ENCODE measurements at places on chromosomes 4 and X.

- DNase-seq, result no peak
Measured at GRCh38 chr4:53267026-53267425, 98.8 kb downstream of the SCFD2 start.

- peak; percentile 34 for DNase-seq
Measured at GRCh38 chr4:7335344-7336066, 99.2 kb downstream of the PSAPL1 start.

DNA sequence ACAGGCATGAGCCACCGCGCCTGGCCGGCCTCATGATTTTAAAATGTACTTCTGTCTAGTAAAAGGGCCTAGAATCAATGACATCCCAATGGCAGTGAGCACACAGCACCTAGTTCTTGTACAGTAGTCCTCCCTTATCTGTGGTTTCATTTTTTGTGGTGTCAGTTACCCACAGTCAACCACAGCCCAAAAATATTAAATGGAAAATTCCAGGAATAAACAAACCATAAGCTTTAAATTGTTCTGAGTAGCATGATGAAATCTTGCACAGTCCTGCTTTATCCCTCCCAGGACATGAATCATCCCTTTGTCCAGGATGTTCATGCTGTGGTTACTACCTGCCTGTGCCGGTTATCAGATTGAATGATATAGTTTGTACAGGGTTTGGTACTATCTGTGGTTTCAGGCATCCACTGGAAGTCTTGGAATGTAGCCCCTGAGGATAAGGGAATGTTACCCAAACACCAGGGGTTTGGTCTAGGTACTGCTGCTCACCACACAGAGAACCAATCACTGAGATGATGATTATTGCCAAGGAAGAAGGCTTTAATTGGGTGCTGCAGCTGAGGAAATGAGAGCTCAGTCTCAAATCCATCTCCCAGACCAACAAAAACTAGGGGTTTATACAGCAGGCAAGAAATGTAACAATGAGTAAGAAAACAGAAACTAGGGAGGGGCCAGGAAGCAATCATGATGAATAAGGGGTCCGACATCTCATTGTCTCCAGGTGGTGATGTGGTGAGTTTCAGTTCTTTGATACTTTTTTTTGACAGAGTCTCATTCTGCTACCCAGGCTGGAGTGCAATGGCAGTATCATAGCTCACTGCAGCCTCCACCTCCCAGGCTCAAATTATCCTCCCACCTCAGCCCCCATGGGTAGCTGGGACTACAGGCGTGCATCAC is 16.2 kb upstream of the FHL1 start:
- DNase-seq, result no peak

GRCh38 chr4:163744861-163745260 is 250.4 kb downstream of the TMA16 start:
- no peak for DNase-seq

DNA sequence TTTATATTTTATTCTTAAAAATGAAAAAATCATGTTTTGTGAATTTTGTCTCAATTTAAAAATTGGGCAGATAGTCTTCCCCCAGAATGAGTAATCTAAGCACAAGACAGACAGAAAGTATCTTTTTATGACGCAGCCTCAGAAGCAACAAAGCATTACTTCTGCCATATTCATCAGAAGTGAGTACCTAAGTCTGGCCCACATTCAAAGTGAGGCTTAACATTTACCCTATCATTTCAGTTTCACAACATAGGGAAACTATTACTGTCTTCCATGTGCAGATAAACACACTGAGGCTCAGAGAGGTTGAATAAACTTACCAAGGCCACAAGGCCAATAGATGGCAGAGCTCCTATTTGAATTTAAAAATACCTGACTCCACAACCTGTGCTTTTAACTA is 4.4 kb upstream of the PRDX4 start:
- DNase-seq, result no peak

- no peak for DNase-seq
Measured at GRCh38 chr4:111662496-111662895, 482.8 kb upstream of the FAM241A start.

DNA sequence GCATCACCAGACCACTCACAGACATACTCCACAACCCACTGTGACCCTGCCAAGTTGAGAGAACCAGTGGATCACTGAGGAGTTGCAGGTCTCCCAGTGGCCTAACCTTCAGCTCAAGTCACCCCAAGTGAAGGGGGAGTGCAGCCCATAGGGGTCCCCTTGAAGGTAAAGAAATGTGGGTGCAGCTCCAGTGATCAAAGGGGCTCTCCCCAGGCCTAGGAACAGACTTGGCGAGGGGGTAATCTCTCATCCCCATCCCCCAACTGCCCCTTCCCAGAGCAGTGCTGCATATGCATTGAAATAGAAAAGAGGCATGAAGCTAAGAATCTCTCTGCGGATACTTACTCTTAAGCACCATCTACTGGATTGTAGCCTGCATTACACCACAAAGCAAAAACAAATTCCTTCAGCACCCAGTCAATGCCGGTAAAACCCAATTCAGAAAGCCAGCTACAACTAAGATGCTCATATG is 27.0 kb downstream of the MAGEE1 start:
- no peak for DNase-seq

DNA sequence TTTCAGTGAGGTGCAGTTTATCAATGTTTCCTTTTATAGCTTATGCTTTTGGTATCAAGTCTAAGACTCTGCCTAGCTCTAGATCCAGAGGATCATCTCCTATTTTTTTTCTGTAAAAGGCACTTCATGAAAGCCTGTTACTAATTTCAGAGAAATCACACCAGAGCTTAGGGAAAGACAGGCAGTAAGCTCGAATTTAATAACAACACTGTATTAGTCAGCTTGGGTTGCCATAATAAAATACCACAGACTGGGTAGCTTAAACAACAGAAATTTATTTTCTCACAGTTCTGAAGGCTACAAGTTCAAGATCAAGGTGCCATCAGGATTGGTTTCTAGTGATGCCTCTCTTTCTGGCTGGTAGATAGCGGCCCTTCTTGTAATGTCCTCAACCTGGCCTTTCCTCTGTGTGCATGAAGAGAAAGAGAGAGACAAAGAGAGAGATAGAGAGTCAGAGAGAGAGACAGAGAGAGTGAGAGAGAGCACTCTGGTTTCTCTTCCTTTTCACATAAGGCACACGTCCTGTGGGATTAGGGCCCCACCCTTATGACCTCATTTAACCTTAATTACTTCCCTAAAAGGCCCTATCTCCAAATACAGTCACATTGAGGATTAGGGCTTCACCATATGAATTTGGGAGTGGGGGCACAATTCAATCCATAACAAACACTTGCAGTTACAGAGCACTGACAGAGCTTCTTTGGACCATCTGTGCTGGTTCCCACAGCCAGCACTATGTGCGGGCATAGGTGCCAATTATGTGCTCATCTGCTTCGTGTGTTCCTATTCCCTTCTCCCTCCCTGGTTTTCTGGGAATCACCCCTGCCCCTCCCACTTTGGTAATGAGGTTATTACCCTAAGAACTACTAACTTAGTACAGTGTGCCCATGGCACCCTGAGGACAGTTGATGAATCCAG is 114.8 kb upstream of the MED14 start:
- DNase-seq, result no peak

- no peak for DNase-seq
Measured at GRCh38 chr4:53040459-53040815, 178.3 kb downstream of the RASL11B start.

DNA sequence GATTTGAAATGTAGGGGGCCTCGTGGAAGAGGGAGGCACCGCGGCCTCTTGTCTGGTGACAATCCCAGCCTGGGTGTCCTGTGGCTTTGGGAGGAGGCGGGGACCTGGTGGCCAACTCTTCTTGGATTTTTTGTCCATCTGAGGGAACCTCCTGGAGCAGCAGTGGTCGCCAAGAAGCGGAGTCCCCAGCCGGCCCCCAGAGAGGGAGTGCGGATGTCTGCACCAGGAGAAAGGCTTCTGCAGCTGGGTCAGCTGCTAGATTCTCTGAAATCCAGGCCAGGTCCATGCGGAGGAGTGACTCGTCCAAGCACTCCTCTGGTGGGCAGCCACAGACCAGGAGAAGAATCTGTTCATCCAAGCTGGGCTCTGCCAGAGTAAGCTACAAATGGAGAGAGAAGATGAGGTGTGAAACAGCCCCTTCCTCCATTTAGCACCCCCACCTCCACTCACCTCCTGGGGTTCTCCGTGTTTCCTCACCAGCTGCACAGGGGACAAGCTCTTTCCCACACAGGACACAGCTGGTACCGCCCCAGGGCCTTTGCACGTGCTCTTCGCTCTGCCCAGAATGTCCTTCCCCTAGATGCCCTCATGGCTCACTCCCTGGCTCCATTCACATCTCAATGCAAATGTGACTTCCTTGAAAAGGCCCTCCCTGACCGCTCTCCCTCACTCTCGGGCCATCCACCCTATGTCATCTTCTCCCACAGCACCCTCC is 27.6 kb downstream of the C4orf50 start:
- DNase-seq, result no peak

- DNase-seq, result no peak
Measured at GRCh38 chrX:16472345-16472744, 177.6 kb upstream of the S100G start.

- DNase-seq, result no peak
Measured at GRCh38 chrX:30525732-30526131, 51.8 kb downstream of the TASL start.

- no peak for DNase-seq
Measured at GRCh38 chrX:24920769-24921168, 95.0 kb downstream of the ARX start.

- peak; percentile 12 for DNase-seq
Measured at GRCh38 chr4:111937368-111937767, 207.9 kb upstream of the FAM241A start.

GRCh38 chrX:4570151-4570550 is 856.7 kb upstream of the PRKX start:
- DNase-seq, result no peak

DNA sequence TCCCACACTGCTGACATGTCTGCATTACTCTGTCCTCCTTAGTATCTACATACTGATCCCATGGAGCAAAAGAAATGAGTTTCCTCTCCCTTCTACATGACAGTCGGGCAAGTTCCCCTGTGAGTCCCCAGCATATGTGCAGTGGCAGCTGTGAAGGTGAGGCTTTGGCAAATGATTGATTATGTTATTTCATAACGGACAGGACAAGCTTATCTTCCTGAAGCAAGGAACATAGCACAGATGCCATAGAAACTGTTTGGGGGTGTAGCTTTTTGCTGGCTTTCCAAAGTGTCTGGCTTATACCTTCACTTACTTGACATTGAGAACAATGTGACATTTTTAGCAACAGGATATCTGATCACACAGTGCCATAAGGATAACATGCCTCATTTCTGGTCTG is 136.8 kb upstream of the PDLIM3 start:
- no peak for DNase-seq

- DNase-seq, result no peak
Measured at GRCh38 chr4:186557061-186557460, 1.7 kb upstream of the MTNR1A start.

GRCh38 chr4:2261110-2261852 is 628 bp downstream of the MXD4 start:
- DNase-seq, result no peak

DNA sequence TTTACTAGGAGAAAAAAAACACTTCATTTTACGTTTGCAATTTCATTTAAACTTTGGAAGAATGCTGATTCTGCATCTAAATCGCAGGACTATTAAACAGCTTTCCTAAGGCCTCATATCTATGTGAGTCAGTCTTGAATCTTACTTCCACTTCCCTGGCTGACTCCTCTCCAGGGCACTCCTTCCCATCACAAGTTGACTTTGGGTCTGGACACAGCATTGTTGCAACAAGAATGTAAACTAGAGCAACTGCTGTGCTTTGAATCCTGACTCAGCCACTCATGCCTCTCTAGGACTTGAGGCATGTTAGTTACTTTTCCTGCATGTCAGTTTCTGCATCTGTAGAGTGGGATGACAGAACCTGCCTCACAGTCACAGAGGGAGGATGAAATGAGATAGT is 413.8 kb downstream of the FAT4 start:
- DNase-seq, result no peak

DNA sequence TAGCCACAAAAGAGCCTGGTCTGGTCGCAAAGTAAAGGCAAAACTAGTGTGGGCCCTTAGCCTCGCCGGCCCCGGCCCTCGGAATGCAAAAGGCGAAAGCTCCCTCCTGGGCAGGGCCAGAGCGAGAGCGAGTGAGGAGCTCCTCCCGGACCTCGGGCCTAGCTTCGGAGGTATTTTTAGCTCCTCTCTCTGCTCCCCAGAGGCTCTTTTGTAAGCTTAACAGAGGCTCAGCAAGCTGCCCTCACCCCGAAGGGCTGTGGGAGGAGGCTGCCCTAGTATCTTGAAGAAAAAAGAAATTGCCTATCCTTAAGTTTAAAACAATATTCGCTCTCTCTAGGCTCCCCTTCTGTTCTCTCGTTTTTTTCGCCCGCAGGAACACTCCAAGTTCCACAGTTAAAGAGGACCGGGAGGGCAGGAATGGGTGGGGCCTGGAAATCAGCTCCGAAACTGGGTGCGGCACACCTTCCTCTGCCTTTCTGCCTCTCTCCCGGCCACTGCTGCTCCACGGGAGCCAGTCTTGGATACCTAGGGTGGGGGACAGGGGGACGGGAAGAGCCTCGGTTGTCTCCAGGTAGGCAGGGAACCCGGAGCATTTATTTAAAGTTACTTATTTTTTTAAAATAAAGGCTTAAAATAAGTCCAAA is 12.1 kb downstream of the HAND2 start:
- DNase-seq, result no peak

GRCh38 chr4:175953960-175954521 is 111.6 kb upstream of the WDR17 start:
- DNase-seq, result no peak

- DNase-seq, result no peak
Measured at GRCh38 chr4:95124906-95125504, 367.2 kb downstream of the BMPR1B start.

GRCh38 chr4:182448281-182449151 is 205.3 kb downstream of the TENM3 start:
- DNase-seq, result peak; percentile 72

DNA sequence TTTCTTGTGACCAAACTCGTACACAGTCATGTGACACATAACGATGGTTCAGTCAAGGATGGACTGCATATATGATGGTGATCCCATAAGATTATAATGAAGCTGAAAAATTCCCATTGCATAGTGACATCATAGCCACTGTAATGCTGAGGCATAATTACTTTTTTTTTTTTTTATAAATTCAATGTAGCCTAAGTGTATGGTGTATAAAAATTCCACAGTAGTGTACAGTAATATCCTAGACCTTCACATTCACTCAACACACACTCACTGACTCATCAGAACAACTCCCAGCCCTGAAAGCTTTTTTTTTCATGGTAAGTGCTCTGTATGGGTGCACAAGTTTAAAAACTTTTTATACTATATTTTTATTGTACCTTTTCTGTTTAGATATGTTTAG is 105.0 kb downstream of the AREG start:
- no peak for DNase-seq

- no peak for DNase-seq
Measured at GRCh38 chr4:89582756-89583505, 254.0 kb downstream of the SNCA start.

Data from NCI-H774 (cell line).